ENCODE measurements at places on chromosomes 3 and 15. TPM values are rescaled to one million over a fixed set of nuclear protein-coding genes. Genes with fewer than 3 reads are reported as not detected.

The CD276 gene
- 41.6 TPM for total RNA-seq

The SOX14 gene
- total RNA-seq = not detected

The CCDC54 gene
- total RNA-seq = not detected

The MYLK gene
- 240 TPM for total RNA-seq

The STRA6 gene
- not detected for total RNA-seq

The OXSM gene
- 14.4 TPM for total RNA-seq

The LDHAL6B gene
- not detected for total RNA-seq

The FANCD2 gene
- total RNA-seq = 10.0 TPM

The HHLA2 gene
- 183 TPM for total RNA-seq

The UBA7 gene
- total RNA-seq = 71.6 TPM

The GOLGA6L2 gene
- total RNA-seq = not detected

The LEO1 gene
- total RNA-seq = 23.7 TPM

The LMAN1L gene
- total RNA-seq = not detected

The EPB42 gene
- not detected for total RNA-seq

The FAM43A gene
- total RNA-seq = 73.4 TPM

The TMEM44 gene
- total RNA-seq = 46.1 TPM

The PAQR5 gene
- 62.3 TPM for total RNA-seq

The ZIC1 gene
- not detected for total RNA-seq

The SEMA3G gene
- total RNA-seq = 5.5 TPM

The PLSCR2 gene
- 0.70 TPM for total RNA-seq

The GPR62 gene
- not detected for total RNA-seq

The SCN10A gene
- not detected for total RNA-seq

The LOXL1 gene
- total RNA-seq = 2.0 TPM

The ATP10A gene
- 1.5 TPM for total RNA-seq

The FILIP1L gene
- total RNA-seq = 19.0 TPM

The CFAP100 gene
- total RNA-seq = not detected

The ZNF620 gene
- 4.1 TPM for total RNA-seq

The INTS14 gene
- total RNA-seq = 33.1 TPM

The COL6A5 gene
- 0.08 TPM for total RNA-seq

The ZNF660 gene
- 1.5 TPM for total RNA-seq

The OR4M2 gene
- total RNA-seq = not detected

The CLEC3B gene
- 13.7 TPM for total RNA-seq

The ABI3BP gene
- 12.9 TPM for total RNA-seq

The CFAP91 gene
- total RNA-seq = 1.3 TPM

The MAPKBP1 gene
- 15.2 TPM for total RNA-seq

The GOLGA6A gene
- total RNA-seq = not detected

The PRRT3 gene
- total RNA-seq = 1.2 TPM

The RBMS3 gene
- total RNA-seq = 11.5 TPM

The GHRL gene
- 0.75 TPM for total RNA-seq

The DYNC1LI1 gene
- total RNA-seq = 19.5 TPM

The CIB2 gene
- total RNA-seq = 12.0 TPM

The ALPK3 gene
- 1.1 TPM for total RNA-seq

The GRK7 gene
- not detected for total RNA-seq

The FOXB1 gene
- total RNA-seq = not detected

The PRSS50 gene
- total RNA-seq = not detected

The VPS8 gene
- total RNA-seq = 65.1 TPM

The C3orf38 gene
- 17.8 TPM for total RNA-seq

The PRR20G gene
- total RNA-seq = not detected

The KBTBD8 gene
- total RNA-seq = 2.6 TPM

The GPR149 gene
- not detected for total RNA-seq

The CP gene
- 11.1 TPM for total RNA-seq

The PROS1 gene
- 16.1 TPM for total RNA-seq

All from left colon (tissue), 2 donors.